Fibroblast of upper back skin (primary cell): ENCODE measurements at places on chromosomes 3 and 15.

DNA sequence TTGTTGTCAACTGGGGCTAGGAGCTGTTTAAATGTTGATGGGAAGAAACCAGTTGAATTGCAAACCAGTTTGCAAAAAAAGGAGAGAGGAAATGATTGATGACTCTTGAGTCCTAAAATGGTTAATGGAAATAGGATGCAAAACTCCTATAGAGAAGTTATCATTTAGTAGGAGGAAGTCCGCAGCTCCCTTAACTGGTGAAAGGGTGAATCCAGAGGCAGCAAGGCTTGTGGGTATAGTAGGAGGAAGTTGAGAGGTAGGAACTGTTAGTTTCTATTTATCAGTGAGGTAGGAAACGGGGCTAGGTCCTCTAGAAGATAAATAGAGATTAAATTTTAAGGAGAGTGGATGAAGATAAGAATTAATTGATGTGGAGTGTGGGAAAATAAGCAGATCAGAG lies 15.4 kb downstream of the IREB2 start:
- DNase-seq: no peak

DNA sequence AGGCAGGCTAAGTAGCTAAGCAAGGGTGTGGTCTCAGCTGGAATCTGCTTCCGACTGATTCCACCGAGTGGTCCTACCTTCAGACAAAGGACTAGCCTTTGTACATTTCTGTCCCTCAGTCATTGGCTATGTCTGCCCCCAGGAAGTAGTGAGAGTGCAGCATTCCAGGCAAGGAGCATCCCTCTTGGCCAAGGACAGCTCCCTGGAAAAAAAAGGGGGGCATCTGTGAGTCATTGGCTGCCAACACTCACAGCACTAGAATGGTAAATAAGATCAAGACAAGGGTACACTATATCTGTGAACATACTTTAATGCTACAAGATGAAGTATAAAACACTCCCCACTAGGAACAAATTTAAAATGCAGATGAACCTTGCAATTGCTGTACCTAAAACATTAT lies 66.8 kb downstream of the STAC start:
- DNase-seq: peak; percentile 21

- DNase-seq: no peak
Observed at GRCh38 chr3:46440531-46441294, 24.0 kb downstream of the LTF start.

GRCh38 chr3:72973031-72973723 lies 23.4 kb upstream of the PPP4R2 start:
- DNase-seq: no peak

- no peak for DNase-seq
Observed at GRCh38 chr3:177320765-177321247, 123.5 kb upstream of the TBL1XR1 start.

DNA sequence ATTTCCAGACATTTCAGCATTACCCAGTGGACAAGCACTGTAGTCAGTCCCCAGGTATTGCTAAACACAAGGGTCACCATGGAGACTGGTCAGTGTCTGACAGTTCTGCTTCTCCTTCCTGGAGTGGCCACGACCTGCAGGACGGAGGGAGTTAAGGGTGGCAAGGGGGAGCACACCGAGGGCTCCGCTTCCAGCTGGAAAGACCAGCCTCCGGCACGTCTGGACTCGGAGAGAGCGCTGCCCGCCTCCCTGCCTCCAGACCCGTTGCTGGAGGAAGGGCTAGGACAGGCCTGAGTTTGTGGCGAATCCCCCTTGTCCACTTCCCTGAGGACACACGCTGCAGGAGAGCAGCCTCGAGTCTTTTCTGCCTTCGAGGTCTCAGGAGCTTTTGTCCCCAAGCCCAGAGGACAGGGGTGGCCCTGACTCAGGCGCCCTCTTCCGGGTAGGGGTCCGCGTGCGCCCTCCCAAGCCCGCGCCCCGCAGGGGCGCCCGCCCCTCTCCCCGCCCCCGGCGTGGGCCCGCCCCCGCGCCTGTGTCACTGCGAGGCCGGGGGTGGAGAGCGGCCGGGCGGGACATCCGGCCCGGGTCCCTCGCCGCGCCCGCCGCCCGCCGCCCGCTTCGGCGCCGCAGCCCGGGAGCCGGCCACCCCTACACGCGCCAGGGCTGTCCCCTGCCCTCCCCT lies at the start of gene CHST14:
Gene CHST14, plus strand, starts transcription at position 562 of the 682 bp plus-strand sequence. CDS start 230 bp downstream, outside the sequence.
- peak; percentile 43 for DNase-seq

GRCh38 chr3:177523067-177523675 lies 325.9 kb upstream of the TBL1XR1 start:
- DNase-seq: no peak

DNA sequence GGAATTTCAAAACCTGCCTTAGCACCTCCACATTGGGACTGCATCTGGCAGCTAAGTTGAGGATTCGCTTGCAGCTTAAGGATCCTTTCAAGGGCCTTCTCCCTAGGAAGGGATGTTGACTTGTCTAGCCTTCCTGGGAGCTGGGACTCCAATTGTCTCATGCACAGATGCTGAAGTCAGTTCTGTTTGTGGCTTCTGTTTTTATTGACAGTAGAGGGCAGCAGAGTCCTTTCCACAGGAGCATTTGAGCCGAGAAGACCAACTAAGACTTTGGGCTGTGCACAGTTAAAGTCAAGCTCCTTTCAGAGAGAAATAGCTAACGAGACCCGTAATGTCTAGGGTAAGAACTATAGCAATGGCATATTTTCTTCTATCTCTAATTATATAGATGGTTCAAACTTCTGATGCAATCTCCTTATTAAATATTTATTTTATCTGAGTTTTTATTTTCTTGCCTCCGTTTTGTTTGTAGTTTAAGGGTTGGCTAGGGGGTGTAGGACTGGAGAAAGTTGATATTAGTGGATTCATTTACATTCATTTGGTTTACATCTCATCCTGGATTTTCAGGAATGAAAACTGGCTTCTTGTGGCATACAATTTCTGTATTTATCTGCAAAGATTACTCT lies 59.7 kb upstream of the KBTBD8 start:
- peak; percentile 64 for DNase-seq

DNA sequence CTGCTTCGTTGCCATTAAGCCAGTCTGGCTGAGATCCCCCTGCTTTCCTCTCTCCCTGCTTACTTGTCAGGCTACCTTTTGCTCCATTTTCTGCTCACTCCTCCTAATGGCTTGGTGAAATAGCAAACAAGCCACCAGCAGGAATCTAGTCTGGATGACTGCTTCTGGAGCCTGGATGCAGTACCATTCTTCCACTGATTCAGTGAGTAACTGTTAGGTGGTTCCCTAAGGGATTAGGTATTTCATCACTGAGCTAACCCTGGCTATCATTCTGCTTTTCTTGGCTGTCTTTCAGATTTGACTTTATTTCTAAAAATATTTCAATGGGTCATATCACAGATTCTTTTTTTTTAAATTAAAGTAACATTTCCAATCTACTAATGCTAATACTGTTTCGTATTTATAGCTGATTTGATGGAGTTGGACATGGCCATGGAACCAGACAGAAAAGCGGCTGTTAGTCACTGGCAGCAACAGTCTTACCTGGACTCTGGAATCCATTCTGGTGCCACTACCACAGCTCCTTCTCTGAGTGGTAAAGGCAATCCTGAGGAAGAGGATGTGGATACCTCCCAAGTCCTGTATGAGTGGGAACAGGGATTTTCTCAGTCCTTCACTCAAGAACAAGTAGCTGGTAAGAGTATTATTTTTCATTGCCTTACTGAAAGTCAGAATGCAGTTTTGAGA lies 25.0 kb downstream of the CTNNB1 start:
- peak; percentile 92 for DNase-seq

GRCh38 chr15:60626669-60627068 lies 147.7 kb upstream of the ICE2 start:
- no peak for DNase-seq

GRCh38 chr3:172285844-172286243 lies 162.4 kb downstream of the GHSR start:
- DNase-seq: peak; percentile 90

DNA sequence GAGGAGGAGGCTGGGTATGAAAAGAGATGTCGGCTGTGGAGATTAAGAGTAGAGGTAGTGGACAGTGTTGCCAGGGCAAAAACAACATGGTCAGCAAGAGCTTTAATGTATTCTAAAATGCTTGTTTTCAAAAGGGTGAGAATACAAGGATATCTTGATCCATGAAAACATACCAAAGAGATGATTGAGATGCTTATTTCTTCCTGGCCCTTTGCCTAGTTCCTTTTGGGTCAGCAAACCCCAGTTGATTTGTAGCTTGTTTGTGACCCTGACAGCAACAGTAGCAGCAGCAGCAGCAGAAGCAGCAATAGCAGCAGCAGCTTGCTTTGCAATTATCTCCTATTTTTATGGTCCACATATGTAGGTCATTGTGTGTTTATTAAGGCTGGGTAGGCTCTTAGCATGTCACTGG lies 337.3 kb downstream of the LPP start:
- DNase-seq: peak; percentile 73

GRCh38 chr3:28915741-28916500 lies 364.9 kb upstream of the RBMS3 start:
- peak; percentile 76 for DNase-seq

DNA sequence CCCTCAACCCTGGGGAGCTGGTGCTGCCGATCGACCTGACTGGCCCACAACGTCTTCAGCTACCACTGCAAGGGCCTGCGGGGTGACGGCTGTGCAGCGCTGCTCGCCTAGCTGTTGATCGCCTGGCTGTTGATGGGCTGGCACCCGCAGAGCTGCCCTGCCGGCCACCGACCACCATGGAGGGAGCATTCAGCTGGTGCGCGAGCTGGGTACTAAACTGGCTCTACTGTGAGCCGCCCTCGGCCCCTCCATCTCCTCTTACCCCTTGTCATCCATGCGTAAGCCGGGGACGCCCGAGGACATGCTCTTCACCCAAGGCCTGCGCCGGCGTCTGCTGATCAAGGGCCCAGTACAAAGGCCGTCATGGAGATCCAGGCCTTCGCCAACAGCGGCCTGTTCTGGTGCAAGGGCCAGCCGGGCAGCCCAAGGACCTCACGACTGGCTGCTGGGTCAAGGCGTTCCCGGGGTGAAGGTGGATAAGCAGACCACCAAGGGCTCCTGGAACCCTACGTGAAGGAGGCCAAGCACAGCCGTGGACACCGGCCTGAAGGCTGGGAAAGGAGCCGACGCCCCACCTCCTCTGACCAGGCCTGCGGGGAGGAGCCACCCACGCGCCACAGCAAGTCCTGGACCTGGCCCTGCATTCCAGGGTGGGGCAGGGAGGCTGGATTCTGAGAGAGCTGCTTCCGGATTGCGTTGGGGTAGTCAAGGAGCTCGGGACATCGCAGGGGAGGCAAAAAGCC lies 46.9 kb downstream of the SFMBT1 start:
- DNase-seq: no peak

GRCh38 chr15:75313116-75313845 lies 22.6 kb upstream of the COMMD4 start:
- no peak for DNase-seq

- no peak for DNase-seq
Observed at GRCh38 chr3:23921052-23921511, 4.2 kb downstream of the RPL15 start.

- DNase-seq: no peak
Observed at GRCh38 chr3:180085122-180085710, 48.5 kb upstream of the PEX5L start.

GRCh38 chr3:123741041-123741511 lies 143.1 kb downstream of the MYLK start:
- DNase-seq: no peak

DNA sequence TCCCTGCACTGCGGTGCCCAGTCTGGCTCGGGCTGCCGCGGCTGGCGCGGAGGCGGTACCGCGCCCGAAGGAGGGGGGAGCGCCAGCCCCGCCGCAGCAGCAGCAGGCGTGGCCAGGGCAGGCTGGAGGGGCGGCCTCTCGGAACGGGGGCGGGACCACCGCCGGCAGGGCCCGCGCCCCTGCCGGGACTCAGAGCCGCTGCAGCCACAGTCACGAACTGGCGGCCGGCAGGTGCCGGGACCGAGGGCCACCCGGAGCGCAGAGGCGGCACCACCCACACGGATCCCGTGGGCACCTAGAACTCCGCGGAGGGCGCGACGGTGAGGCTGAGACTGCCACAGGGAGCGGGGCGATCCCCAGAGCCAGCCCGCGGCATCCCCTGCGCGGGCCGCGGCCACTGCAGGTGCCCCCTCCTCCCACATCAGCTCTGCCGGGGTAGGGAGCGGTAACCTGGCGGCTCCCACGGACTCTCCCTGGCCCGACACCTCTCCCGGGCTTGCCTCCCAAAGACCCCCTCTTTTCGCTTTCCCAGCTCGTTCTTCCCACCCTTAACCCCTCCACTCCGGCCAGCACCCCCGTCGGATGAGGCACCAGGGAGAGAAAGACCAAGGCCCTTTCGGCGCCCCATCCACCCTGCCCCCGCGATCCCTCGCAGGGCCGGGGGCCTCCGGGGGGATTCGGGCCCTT lies at the start of gene VWA5B2:
Gene VWA5B2, plus strand, starts transcription at position 192 of the 687 bp plus-strand sequence. CDS start 944 bp downstream, outside the sequence.
- DNase-seq: peak; percentile 22

GRCh38 chr3:167480748-167481147 lies 6.9 kb upstream of the SERPINI2 start:
- no peak for DNase-seq

DNA sequence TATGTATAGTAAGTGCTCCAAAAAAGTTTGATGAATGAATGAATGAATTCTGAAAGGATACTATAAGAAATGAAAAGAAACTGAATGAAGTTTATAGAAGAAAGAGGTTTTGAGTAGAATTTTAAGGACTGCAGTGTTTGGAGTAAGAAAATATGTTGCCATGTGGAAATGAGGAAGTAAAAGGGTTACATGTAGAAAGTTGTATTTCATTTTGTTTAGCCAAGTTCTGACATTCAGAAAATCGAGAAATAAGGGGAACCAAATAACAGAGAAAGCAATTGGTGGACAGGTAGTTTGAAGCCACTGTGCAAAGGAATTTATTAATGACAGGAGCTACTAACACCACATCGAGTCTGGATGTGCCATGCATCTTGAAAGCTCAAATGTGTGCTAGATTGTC lies 200.7 kb downstream of the SATB1 start:
- no peak for DNase-seq

DNA sequence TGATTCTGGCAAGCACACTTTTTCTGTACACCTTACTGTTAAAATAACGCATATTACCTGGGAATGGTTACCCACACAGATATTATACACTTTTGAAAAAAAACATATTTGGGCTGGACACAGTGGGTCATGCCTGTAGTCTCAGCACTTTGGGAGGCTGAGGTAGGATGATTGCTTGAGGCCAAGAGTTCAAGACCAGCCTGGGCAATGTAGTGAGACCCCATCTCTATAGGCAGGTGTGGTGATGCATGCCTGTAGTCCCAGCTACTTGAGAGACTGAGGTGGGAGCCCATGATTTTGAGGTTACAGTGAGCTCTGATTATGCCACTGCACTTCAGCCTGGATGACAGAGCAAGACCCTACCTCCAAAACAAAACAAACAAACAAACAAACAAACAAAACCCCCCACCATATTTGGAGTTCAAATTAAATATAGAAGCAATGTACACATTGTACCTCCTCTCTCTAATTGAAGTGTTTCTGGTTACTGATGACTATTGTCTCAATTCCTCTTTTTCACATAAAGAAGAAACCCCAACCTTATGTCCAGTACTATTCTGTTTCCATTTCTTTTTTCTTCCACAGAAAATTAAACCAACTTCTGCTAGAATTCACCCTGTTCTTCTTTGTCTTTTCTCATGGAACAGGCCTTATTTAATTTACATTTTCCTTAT lies 152.6 kb upstream of the UMPS start:
- DNase-seq: no peak

GRCh38 chr3:156258301-156258700 lies 137.9 kb downstream of the KCNAB1 start:
- DNase-seq: no peak

- peak; percentile 38 for DNase-seq
Observed at GRCh38 chr15:40279437-40280141, 3.3 kb downstream of the ANKRD63 start.
